Naive thymus-derived CD8-positive, alpha-beta T cell (primary cell): ENCODE measurements at places on chromosomes 13 and 19.

GRCh38 chr13:49655906-49656305 is 27.6 kb downstream of the ARL11 start:
- DNase-seq = no peak

DNA sequence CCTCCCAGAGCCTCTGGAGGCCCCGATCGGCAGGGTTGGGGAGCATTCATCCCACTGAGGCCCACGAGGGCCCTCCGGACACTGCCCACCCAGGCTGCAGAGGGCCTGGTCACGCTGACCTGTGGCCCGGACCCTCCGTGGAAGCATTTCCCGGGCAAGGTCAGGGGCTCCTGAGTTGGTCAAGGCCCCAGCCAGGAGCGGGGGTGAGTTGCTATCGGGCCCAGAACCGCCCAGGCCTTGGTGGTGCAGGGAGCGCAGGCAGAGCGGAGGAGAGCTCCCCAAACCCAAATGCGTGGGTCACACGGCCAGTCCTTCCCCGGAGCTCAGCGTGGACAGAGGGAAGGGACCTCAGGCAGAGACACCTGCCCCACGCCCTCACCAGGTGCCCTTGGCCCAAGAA is 25.7 kb downstream of the GPX4 start:
- DNase-seq = no peak

DNA sequence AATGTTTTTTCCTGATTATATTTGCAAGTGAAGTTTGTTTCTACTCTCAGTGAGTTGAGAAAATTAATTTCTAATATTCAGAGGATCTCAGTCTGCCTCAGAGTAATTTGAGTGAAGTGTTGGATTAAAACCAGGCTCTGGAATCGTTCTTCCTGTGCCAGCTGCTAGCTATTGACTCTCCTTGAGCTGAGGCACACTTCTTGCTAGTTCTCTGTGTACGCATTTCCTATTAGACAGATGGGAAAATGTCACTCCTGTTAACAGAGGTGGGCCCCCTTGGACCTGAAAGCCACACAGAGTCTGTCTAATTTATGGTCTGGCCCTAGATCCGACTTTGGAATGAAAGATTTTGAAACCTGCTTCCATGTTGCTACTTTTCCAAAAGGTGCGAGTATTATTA is 107.6 kb upstream of the RNF113B start:
- DNase-seq = no peak

DNA sequence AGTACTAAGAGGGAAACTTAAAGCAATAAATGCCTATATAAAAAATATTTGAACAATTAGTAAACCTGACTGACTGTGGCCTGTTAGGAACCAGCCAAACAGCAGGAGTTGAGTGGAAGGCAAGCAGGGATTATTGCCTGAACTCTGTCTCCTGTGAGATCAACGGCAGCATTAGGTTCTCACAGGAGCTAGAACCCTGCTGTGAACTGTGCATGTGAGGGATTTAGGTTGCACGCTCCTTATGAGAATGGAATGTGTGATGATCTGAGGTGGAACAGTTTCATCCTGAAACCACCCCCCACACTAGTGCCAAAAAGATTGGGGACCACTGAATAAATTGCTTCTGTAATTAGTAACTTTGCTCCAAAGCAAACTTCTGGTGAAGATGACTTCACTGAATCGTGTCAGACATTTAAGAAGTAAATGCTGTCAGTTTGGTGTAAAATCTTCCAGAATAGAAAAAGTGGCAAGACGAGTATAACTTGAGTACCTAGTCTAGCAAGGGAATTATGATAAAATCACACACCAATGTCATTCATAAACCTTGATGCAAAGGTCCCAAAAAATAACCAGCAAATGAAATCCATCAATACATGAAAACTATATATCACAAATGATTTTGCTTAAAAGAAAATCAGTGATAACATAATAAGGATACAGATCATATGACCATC is 53.8 kb downstream of the SLC6A16 start:
- DNase-seq = no peak

GRCh38 chr13:71593566-71593965 is 273.4 kb downstream of the DACH1 start:
- no peak for DNase-seq

GRCh38 chr19:11268783-11269267 is 6.5 kb upstream of the DOCK6 start:
- no peak for DNase-seq
